ENCODE measurements at places on chromosomes 16 and 17.

- no peak for DNase-seq
- peaks cover 3% of the 10 kb centered on the region for H3K4me1 ChIP-seq
- no peak overlapping the region for H3K27ac ChIP-seq
Observed at GRCh38 chr16:9844361-9844760, 337.9 kb downstream of the GRIN2A start.

DNA sequence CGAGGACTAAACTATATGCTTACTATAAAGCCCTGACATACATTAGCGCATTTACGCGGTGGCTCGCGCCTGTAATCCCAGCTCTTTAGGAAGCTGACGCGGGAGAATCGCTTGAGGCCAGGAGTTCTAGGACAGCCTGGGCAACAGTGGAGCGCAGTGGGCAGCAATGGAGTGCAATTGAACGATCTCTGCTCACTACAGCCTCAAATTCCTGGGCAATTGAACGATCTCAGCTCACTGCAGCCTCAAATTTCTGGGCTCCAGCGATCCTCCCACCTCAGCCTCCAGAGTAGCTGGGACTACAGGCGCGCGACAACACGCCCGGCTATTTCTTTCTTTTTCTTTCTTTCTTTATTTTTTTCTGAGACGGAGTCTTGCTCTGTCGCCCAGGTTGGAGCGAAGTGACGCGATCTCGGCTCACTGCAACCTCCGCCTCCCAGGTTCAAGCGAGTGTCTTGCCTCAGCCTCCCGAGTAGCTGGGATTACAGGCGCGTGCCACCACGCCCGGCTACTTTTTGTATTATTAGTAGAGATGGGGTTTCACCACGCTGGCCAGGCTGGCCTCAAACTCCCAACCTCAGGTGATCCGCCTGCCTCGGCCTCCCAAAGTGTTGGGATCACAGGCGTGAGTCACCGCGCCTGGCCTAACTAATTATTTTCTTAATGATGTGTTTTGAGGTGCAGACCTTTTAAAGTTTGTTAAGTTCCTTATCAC, 506 bp upstream of the COG7 start:
- H3K4me3 ChIP-seq, result peak overlapping the region; percentile 76
- H3K27me3 ChIP-seq, result no peaks in the 10 kb centered on the region
- peaks cover 2% of the 10 kb centered on the region for H3K4me1 ChIP-seq

DNA sequence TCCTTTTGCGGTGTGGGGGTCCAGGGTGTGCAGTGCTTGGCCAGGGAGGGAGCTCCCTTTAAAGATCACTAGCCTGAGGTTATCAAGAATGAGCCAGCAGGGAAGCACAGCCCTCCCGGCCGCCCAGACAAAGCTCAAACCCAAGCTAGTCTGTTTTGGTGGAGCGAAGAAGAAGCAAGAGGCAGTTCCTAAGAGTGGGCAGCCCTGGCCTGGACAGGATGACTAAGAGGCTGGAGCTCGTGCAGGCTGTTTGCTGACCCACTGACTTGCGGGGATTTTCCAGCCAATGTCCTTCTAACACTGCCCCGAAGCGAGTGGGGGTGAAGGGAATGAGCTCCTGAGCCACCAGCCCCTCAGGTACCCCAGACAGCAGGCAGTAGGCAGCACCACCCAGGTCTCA, 134.4 kb downstream of the COPRS start:
- H3K27me3 ChIP-seq, result no peaks in the 10 kb centered on the region
- no peak overlapping the region for H3K27ac ChIP-seq
- DNase-seq, result no peak
- H3K4me1 ChIP-seq, result no peaks in the 10 kb centered on the region
- H3K36me3 ChIP-seq, result no peaks in the 10 kb centered on the region
- H3K4me3 ChIP-seq, result no peak overlapping the region

- DNase-seq, result no peak
- no peaks in the 10 kb centered on the region for H3K4me1 ChIP-seq
- no peak overlapping the region for H3K27ac ChIP-seq
- no peak overlapping the region for H3K4me3 ChIP-seq
- no peaks in the 10 kb centered on the region for H3K36me3 ChIP-seq
- no peaks in the 10 kb centered on the region for H3K27me3 ChIP-seq
Observed at GRCh38 chr17:10394201-10394887, 21.5 kb upstream of the MYH13 start.

- H3K27ac ChIP-seq, result no peak overlapping the region
- no peaks in the 10 kb centered on the region for H3K36me3 ChIP-seq
- peaks cover 15% of the 10 kb centered on the region for H3K4me1 ChIP-seq
- peak overlapping the region; percentile 80 for H3K4me3 ChIP-seq
- peak; percentile 78 for DNase-seq
- peaks cover 27% of the 10 kb centered on the region for H3K27me3 ChIP-seq
Observed at GRCh38 chr17:76383546-76384221, 725 bp upstream of the SPHK1 start.

DNA sequence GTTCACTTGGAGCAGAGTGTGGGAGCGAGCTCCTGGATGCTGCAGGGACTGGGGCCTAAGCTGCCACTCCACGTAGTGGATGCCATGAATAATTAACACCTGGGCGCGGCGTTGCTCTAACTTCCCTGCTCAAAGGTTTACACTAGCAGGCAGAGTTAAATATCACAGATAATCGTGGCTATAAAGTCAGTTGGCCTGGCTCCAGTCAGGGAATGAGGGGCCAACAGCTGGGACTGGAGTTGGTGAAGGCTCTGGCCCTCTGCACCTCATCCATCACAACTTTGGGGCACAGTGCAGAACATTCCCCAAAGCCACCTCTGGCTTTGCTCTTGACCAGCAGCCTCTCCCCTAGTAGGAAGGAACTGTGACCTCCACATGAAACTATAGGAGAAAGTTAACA, 10.9 kb downstream of the HOXB4 start:
- H3K36me3 ChIP-seq, result no peaks in the 10 kb centered on the region
- H3K27me3 ChIP-seq, result peaks cover 99% of the 10 kb centered on the region
- no peaks in the 10 kb centered on the region for H3K4me1 ChIP-seq
- H3K27ac ChIP-seq, result no peak overlapping the region

GRCh38 chr17:39761861-39762496, 24.2 kb downstream of the GRB7 start:
- H3K27me3 ChIP-seq, result no peaks in the 10 kb centered on the region
- H3K27ac ChIP-seq, result no peak overlapping the region
- no peaks in the 10 kb centered on the region for H3K36me3 ChIP-seq
- no peaks in the 10 kb centered on the region for H3K4me1 ChIP-seq

- no peaks in the 10 kb centered on the region for H3K4me1 ChIP-seq
- no peaks in the 10 kb centered on the region for H3K36me3 ChIP-seq
- no peak overlapping the region for H3K4me3 ChIP-seq
- no peak overlapping the region for H3K27ac ChIP-seq
- DNase-seq, result no peak
- peaks cover 69% of the 10 kb centered on the region for H3K27me3 ChIP-seq
Observed at GRCh38 chr17:2050300-2051060, 4.4 kb upstream of the HIC1 start.

DNA sequence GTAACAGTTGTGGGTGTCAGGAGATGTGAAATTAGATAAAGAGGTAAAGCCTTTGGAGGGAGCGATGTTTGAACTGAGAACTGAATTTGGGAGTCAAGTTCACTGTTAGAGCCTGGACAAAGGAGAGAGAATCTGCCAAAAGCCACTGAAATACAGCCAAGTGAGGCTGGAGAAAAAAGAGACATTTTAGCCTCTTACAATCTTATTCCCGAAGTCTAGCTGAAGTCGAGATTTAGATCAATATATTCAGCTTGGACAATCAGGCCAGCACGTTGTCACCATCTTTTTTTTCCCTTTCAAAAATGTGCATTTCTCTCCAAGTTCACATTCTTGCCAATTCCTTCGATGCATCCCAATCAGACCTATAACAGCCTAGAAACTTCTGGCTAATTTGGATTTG, 312.2 kb downstream of the RBFOX1 start:
- H3K4me1 ChIP-seq, result no peaks in the 10 kb centered on the region
- no peak for DNase-seq
- H3K4me3 ChIP-seq, result no peak overlapping the region
- H3K27ac ChIP-seq, result no peak overlapping the region
- no peaks in the 10 kb centered on the region for H3K27me3 ChIP-seq

- no peak overlapping the region for H3K4me3 ChIP-seq
- no peak for DNase-seq
- H3K27me3 ChIP-seq, result no peaks in the 10 kb centered on the region
- no peak overlapping the region for H3K27ac ChIP-seq
Observed at GRCh38 chr17:27244491-27245223, 49.3 kb upstream of the WSB1 start.

GRCh38 chr17:65913326-65913850, 278.5 kb downstream of the CEP112 start:
- H3K27me3 ChIP-seq, result peaks cover 1% of the 10 kb centered on the region
- no peak overlapping the region for H3K4me3 ChIP-seq
- DNase-seq, result no peak
- H3K4me1 ChIP-seq, result no peaks in the 10 kb centered on the region
- no peaks in the 10 kb centered on the region for H3K36me3 ChIP-seq

DNA sequence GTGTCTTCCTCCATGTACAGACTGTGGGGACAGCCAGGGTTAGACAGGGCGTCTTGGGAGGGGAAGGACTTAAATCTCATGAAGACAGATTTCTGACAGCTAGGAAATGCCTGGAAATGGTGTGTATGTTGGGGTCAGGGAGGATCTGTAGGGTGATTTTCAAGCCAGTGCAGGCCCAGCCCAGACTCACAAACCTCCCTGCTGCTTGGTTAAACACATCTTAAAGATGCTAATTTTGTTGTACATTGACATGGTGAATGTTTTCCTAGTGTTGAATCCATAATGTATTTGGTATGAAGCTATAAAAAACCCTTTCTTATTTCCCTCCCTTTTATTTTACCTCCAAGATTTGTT, 238.3 kb downstream of the CCDC182 start:
- 0 out of 2 replicates have a peak overlapping the region, but pooled peaks have one; percentile 8 for H3K27ac ChIP-seq
- H3K36me3 ChIP-seq, result no peaks in the 10 kb centered on the region
- no peak overlapping the region for H3K4me3 ChIP-seq
- no peak for DNase-seq
- no peaks in the 10 kb centered on the region for H3K27me3 ChIP-seq

DNA sequence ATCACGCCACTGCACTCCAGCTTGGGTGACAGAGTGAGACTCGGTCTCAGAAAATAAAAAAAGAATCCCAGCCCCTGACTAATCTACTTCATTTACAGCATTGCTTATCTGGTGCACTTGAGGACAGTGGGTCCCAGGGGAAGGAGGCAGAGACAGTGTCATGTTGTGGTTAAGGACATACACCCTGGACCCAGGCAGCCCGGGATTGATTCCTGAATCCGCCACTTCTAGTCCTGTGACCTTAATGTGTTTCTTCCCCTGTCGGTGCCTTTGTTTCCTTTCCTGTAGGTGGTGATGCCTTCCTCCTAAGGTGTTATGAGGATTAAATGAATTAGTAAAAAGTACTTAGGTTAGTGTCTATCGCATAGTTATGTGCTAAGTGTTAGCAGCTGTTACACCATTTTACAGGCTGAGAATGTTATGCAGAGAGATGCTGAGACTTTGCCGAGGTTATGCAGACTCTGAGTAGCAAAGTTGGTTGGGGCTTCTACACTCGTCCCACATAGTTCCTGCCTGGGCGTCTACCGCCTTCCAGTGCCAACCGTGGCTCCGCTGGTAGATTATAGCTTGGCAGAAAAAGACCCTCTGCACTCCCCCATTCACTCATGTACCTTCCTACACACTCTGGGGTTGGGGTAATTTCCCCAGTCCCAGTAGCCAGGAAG, 74.8 kb downstream of the RAB11FIP4 start:
- no peak for DNase-seq
- no peaks in the 10 kb centered on the region for H3K36me3 ChIP-seq
- no peak overlapping the region for H3K4me3 ChIP-seq
- H3K27ac ChIP-seq, result no peak overlapping the region

DNA sequence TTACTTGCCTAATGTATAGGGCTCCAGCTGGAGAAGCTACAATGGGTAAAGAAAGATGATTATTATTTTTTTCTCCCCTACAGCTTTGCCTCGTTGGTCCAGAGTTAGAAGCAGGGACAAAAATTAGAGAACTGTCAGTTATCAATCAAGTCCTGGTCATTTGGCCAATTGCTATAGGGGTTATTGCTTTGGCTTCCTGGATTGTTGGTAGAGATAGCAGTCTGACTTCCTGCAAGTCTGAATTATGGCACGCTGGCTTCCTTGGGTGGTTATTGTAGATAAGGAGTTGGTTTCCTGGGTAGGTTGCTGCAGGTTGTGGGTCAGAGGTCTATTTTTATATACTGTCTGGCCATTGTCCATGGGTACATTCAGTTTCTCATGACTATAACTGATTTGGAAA, 84.7 kb upstream of the ELAC2 start:
- H3K4me3 ChIP-seq, result no peak overlapping the region
- DNase-seq, result no peak
- H3K27ac ChIP-seq, result no peak overlapping the region
- H3K36me3 ChIP-seq, result no peaks in the 10 kb centered on the region
- H3K27me3 ChIP-seq, result no peaks in the 10 kb centered on the region
- no peaks in the 10 kb centered on the region for H3K4me1 ChIP-seq

DNA sequence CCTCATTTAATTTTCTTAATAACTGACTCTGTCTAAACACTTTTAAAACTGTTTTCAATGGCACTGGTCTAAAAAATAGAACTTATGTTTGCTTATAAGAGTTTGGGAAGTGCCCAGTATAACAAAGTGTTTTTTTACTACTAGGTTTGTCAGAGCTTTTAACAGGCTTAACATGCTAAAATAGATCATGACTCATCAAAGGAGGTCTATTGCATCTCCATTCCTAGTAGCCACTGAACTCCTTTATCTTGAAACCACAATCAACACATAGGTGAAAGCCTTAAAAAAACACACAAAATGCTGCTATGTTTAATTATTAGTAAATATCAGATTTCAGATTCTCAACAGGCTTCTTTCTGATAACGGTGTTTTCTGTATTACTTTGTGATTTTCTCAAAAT, 196.4 kb upstream of the KIF2B start:
- H3K27me3 ChIP-seq, result no peaks in the 10 kb centered on the region
- no peak overlapping the region for H3K4me3 ChIP-seq
- no peak overlapping the region for H3K27ac ChIP-seq
- H3K36me3 ChIP-seq, result no peaks in the 10 kb centered on the region
- no peak for DNase-seq

DNA sequence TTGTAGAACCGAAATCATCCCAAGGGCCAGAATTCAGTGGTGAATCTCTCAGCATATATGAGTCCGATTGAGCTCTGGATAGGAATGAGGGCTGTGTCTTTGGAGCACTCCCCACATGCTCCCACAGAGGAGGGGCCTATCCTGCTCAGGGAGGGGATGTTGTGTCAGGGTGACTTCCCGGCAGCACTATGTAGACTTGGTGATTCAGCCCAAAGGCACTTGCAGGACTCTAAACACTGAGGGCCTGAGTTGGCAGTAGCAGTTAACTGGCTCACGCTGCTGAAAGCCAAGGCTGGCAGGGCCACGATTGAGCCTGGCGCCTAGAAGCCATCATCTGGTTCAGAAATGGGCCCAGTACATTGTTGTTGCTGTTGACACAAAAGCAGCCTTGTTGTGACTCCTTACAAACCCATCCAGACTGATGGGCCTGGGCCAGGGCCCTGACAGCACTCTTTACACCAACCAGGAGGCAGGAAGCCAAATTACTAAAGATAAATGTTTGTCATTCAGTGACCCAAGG, 31.9 kb downstream of the NMT1 start:
- peaks cover 52% of the 10 kb centered on the region for H3K36me3 ChIP-seq
- no peak overlapping the region for H3K4me3 ChIP-seq
